ENCODE measurements at places on chromosomes 12 and 14.

- no peak for DNase-seq
Observed at GRCh38 chr12:95096378-95096777, 23.0 kb upstream of the NR2C1 start.

DNA sequence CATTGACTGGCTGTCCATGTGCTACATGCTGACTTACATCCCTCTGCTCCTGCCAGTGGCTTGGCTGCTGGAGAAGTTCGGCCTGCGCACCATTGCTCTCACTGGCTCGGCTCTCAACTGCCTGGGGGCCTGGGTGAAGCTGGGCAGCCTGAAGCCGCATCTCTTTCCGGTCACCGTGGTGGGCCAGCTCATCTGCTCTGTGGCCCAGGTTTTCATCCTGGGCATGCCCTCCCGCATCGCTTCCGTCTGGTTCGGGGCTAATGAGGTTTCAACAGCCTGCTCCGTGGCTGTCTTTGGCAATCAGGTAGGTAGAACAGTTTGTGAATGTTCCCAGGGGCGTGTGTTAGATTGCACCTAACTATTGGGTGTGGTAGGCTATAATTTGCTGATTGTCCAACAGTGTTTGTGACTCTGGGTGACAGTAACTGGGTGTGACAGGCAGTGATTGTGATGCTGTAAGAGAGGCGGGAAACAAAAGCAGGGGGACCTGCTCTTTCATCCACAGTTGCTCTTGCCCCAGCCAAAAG, 981 bp downstream of the FLVCR2 start:
- DNase-seq, result no peak

- DNase-seq, result no peak
Observed at GRCh38 chr14:85687456-85687855, 157.5 kb downstream of the FLRT2 start.

GRCh38 chr12:52097045-52097666, 17.7 kb downstream of the SMIM41 start:
- DNase-seq, result no peak

DNA sequence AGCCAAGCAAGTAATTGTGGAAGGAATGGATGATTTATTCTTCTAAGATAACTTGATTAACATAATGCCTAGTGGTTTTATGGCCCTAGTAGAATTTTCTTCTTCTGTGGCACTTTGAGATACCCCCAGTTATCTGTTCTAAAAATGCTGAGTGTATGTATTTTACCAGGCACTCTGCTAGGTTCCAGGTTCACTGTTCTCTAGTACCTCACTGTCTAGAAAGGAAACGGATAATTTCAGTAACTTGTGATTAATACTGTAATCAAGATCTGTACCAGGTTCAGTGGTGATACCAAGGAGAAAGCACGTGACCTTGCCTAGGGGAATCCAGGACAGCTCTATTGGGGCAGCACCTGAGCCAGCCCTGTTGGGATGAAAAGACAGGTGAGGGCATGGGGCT, 8.0 kb downstream of the ANO6 start:
- DNase-seq, result no peak

DNA sequence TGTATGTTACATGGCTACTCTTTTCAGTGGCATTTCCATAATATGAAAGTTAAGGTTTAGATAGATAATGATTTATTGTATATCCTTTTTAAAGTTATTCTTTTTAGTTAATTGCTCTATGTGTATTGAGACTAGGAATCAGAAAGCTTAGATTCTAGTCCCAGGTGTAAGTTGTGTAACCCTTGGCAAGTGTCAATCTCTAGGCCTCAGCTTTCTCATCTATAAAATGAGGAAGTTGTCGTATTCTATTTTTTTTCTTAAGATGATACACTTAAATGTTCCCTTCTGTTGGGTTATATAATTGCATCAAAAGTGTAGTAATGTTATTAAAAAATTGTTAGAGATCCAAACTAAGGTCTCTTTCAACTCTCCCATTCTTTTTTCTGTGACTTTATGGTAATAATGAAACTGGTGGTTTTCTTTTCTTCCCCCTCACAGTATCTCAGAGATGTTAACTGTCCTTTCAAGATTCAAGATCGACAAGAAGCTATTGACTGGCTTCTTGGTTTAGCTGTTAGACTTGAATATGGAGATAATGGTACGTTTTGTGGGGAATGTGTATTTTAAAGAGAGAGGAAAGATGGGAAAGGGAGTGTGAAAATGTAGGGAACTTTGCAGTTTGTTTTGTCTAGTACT, 4.1 kb downstream of the RTRAF start:
- no peak for DNase-seq

GRCh38 chr12:102568276-102568675, 87.9 kb upstream of the IGF1 start:
- no peak for DNase-seq

- no peak for DNase-seq
Observed at GRCh38 chr12:57234571-57235016, 5.1 kb downstream of the SHMT2 start.

DNA sequence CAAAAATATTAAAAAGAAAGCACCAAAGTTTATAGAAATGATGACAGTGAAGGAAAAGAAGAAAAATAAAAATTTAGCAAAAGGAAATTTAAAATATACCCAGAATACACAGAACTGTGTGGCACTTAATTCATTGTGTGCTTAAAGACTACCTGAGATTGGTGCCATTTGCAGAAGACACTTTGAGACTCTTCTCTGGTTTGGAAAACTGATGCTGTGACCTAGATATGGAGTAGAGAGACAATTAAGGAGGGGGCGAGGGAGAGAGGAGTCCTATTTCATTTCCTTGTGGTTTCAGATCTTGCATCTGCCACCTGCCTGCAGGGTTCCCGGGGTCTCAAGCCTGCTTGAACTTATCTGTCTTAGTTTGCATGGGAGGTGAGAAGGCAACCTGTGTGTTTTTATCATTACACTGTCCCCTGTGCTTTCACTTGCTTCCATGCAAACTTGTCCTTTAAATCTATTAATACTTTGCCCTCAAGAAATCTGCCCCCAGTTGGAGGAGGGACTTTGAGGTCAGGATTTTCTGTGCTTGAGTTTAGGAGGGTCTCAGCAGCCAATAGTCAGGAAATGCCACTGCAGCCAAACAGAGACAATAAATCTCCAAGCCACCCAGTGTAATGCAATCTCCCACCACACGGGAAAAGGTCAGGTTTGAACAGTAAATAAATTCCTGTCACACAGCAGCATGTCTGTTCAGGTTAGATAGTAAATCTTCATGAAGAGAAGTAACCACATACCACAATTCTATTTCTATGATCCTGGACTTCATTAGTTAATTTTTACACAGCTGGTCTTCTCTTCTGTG, 119.4 kb downstream of the CAND1 start:
- DNase-seq, result no peak

DNA sequence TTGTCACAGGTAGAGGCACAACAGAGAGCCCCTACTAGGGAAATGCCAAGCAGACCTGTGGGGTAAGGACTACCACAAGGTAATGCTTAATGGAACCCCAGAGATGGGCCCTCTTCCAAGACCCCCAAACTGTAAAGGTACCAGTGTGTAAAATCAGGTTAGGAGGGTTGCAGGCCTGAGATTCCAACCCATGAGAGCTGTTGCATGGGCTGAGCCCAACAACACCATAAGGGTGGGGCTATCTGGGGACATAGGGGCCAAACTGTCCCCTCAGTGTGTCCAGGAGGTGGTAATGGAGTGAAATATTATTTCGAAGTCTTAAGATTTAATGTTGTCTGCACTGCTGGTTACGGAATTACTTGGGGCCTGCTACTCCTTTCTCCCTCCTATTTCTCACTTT, 620.2 kb downstream of the ETNK1 start:
- no peak for DNase-seq

Data from cortex of kidney (tissue), 1 donor.